NCI-H1092 (cell line): ENCODE measurements at places on chromosomes 5 and 9.
A peak's percentile ranks its signal among the peaks of the same experiment; 100 is the strongest.

GRCh38 chr5:148998174-148998797 is 64.6 kb downstream of the SH3TC2 start:
- peak; percentile 38 for DNase-seq

GRCh38 chr5:168153263-168153875 is 138.1 kb upstream of the WWC1 start:
- no peak for DNase-seq

DNA sequence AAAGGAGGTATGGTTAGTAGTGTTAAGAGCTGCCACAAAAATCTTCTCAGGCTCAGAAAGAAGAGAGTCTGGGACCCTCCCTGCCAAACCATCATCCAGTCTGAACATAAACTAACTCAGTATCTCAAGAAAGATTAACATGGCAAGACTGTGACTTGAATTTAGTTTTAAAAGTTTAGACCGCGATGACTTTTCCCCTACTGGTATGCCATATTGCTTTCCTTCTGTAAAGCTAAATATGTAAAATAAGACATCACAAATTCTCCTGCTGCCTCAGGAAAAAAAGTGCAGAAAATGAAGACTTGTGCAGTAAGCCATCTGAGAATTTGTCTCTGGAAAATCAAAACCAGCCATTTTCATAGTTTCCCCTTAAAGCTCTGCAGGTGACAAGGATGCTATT is 85.2 kb upstream of the STARD4 start:
- no peak for DNase-seq

DNA sequence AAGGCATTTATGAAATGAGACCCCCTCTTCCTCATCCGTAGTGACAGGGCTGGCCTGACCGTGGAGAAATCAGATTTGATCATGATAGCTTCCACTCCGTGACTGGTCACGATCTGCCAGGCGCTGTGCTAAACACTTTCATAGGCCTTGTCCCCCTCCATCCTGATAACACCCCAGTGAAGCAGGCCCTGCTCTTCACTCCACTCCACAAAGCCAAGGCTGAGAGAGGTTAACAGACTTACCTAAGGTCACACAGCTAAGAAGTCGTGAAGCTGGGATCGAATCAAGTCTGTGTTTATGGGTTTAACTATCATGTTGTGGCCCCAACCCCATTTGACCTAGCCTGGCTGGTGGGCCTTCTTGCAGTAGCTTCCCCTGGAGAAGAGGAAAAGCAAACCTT is 53.3 kb upstream of the IL17B start:
- DNase-seq: no peak

- DNase-seq: no peak
These were observed 58.9 kb upstream of the COL15A1 start for GRCh38 chr9:98884849-98885248.

- DNase-seq: no peak
These were observed 244.1 kb downstream of the ADGRV1 start for GRCh38 chr5:90802474-90803317.

GRCh38 chr5:81878333-81878732 is 93.5 kb upstream of the ATG10 start:
- DNase-seq: no peak
